ENCODE measurements at places on chromosomes 7 and 10.

GRCh38 chr10:2925631-2926030 is 141.7 kb upstream of the PFKP start:
- no peak overlapping the region for H3K4me3 ChIP-seq
- H3K27me3 ChIP-seq: no peaks in the 10 kb centered on the region
- no peaks in the 10 kb centered on the region for H3K36me3 ChIP-seq
- DNase-seq: no peak
- H3K27ac ChIP-seq: no peak overlapping the region
- no peaks in the 10 kb centered on the region for H3K4me1 ChIP-seq

DNA sequence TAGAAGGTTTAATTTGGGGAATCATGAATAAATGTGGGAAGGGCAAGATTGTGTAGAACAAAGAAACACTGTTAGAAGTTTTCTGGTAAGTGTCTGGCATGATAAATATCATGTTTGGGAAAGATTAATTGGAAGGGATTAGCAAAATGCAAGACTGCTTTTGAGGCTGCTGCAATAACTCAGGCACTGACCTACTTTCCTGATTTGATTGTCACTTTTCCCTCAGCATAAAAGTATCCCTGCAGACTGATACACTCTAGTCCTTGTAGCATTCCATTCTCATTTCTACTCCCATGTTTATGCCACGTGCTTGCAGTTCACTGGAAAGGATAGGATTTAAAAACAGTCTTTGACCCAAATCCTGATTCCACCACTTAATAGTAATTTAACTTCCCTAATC is 303.3 kb upstream of the SEMA3A start:
- H3K4me3 ChIP-seq: no peak overlapping the region
- H3K4me1 ChIP-seq: no peaks in the 10 kb centered on the region
- H3K36me3 ChIP-seq: no peaks in the 10 kb centered on the region
- no peaks in the 10 kb centered on the region for H3K27me3 ChIP-seq

- H3K4me3 ChIP-seq: peak overlapping the region; percentile 87
- no peaks in the 10 kb centered on the region for H3K27me3 ChIP-seq
- H3K4me1 ChIP-seq: peaks cover 33% of the 10 kb centered on the region
- H3K36me3 ChIP-seq: no peaks in the 10 kb centered on the region
- H3K27ac ChIP-seq: peak overlapping the region; percentile 88
- peak; percentile 88 for DNase-seq
These were observed 1.0 kb upstream of the EPHB6 start for GRCh38 chr7:142853739-142854371.

GRCh38 chr10:103967448-103968071 is 620 bp downstream of the SLK start:
- H3K4me1 ChIP-seq: peaks cover 45% of the 10 kb centered on the region
- DNase-seq: no peak
- H3K27ac ChIP-seq: peak overlapping the region; percentile 97
- H3K36me3 ChIP-seq: no peaks in the 10 kb centered on the region
- H3K4me3 ChIP-seq: peak overlapping the region; percentile 96

DNA sequence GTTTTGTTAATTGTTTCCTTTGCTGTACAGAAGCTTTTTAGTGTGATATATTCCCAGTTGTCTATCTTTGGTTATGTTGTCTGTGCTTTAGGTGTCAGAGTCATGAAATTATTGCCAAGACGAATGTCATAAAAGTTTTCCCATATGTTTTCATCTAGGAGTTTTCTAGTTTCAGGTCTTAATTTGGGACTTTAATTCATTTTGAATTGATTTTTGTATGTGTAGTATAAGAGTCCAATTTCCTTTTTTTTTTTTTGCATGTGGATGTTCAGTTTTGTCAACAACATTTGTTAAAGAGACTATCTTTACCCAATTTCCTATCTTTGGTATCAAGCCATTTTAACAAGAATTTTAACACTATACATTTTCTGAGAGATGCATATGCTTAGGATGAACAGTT is 432.2 kb downstream of the CNTNAP2 start:
- no peaks in the 10 kb centered on the region for H3K4me1 ChIP-seq
- H3K36me3 ChIP-seq: no peaks in the 10 kb centered on the region
- no peaks in the 10 kb centered on the region for H3K27me3 ChIP-seq
- no peak overlapping the region for H3K27ac ChIP-seq
- DNase-seq: no peak
- no peak overlapping the region for H3K4me3 ChIP-seq

DNA sequence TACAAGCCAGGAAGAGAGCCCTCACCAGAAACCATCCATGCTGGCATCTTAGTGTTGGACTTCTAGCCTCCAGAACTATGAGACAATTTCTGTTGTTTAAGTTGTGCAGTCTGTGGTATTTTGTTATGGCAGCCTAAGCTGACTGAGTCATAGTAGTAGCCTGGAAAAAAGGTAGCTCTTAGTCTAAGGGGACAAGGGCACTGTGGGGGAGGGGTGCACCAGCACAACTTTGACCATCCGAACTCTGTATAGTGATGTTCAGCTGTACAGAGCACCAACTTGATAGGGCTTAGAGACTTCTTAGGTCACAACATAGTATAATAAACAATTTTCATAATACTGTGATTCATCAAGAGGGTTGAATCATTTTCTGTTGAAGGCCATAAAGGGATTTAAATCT is 14.3 kb downstream of the EIF4EBP2 start:
- peaks cover 10% of the 10 kb centered on the region for H3K4me1 ChIP-seq
- peaks cover 36% of the 10 kb centered on the region for H3K36me3 ChIP-seq
- no peak for DNase-seq
- H3K27ac ChIP-seq: no peak overlapping the region
